ENCODE measurements at places on chromosomes 6 and 20. TPM values are rescaled to one million over a fixed set of nuclear protein-coding genes. Genes with fewer than 3 reads are reported as not detected.

The KPNA5 gene
- 4.8 TPM for total RNA-seq

The ELOVL4 gene
- 9.7 TPM for total RNA-seq

The TFAP2A gene
- total RNA-seq, result 112 TPM

The EGFL8 gene
- total RNA-seq, result 7.8 TPM

The RAD21L1 gene
- not detected for total RNA-seq

The DNMT3B gene
- total RNA-seq, result 2.0 TPM

The BRPF3 gene
- 16.2 TPM for total RNA-seq

The FOXP4 gene
- 5.0 TPM for total RNA-seq

The FRK gene
- 1.3 TPM for total RNA-seq

The AGER gene
- total RNA-seq, result 0.33 TPM

The VSX1 gene
- not detected for total RNA-seq

The LY86 gene
- not detected for total RNA-seq

The ANGPT4 gene
- 0.07 TPM for total RNA-seq

The FAM83C gene
- not detected for total RNA-seq

The VIP gene
- not detected for total RNA-seq

The NAPB gene
- 8.1 TPM for total RNA-seq

Data from mammary epithelial cell (primary cell).